ENCODE measurements at places on chromosomes 2 and 18.

DNA sequence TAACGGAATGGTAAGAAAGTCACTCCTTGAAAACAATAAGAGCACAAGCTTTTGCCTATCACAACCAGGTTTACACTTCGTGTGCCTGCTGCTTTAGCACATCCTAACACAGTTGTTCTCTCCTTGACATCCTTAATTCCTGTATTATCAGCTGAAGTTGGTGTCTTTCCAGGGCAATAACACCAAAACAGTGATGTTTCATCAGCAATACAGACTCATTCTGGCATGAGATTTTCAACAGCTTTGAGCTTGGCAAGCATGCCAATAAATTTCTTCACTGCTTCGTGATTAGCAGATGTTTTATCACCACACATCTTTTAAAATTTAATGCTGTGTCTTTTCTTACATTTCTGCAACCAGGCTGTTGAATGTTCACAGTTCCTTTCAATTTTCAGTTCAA lies 148.4 kb downstream of the EIPR1 start:
- no peak for DNase-seq

GRCh38 chr2:71122387-71123298 lies 7.4 kb downstream of the MCEE start:
- DNase-seq = no peak

DNA sequence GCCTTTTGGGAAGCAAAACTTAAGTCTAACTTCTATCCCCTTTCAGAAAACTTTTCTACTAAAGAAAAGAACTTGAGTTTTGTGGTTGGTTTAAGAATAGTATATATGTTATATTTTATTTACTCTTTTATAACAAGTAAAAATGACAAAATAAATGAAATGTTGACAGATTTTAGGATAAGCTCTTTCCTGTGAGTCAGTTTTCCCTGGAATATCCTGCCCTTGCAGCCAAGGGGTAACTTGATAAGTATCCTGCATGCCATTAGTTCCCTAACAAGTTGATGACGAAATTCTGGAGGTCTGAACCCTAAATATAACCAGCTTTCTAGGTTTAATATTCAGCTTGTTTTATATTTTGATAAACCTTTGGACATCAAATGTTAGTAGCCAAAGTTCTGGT lies 7.3 kb upstream of the HTR2B start:
- DNase-seq = no peak

DNA sequence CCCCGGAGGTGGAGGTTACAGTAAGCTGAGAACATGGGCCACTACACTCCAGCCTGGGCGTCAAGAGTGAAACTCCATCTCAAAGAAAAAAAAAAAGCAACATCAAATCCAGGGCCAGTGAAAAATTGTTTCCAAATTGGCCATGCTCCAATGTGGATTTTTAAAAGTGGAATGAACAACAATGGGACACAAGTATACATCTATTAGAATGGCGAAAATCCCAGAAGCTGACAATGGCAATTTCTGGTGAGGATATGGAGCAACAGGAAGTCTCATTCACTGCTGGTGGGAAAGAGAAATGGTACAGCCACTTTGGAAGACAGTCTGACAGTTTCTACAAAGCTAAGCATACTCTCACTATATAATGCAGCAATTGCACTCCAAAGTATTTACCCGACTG lies 161.4 kb downstream of the UXS1 start:
- DNase-seq = no peak

- no peak for DNase-seq
These were observed 126.6 kb downstream of the UBE2E3 start for GRCh38 chr2:181106789-181107627.

All from dorsolateral prefrontal cortex (tissue), 122 donors.